Cerebellar nuclear complex (tissue), 1 donor: ENCODE measurements at places on chromosomes 11 and 22.

GRCh38 chr11:12052676-12053605, 44.5 kb upstream of the DKK3 start:
- no peak for DNase-seq

DNA sequence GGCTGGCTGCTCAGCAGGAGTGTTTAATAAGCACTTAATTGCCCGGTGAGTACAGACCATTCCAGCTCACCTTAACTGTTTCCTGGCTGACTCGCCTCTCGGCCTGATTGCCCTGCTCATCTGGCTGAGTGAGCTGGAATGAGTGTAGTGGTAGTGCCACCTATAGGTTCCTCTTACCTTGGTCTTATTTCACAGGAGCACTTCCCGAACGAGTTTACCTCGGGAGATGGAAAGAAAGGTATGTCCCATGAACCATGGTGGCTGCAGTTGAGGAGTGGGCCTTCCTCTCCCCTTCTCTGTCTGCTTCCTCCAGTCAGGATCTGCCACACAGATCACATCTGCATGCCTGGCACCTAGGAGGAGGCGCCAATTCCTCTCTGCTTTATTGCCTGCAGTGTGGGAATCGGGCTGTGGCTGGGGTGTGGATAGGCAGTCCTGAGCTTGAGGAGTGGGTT, 26.7 kb downstream of the UPB1 start:
- no peak for DNase-seq

- DNase-seq, result no peak
Observed at GRCh38 chr11:109972181-109972715, 120.9 kb upstream of the ZC3H12C start.

GRCh38 chr11:107157809-107158187, 139.5 kb upstream of the GUCY1A2 start:
- DNase-seq, result no peak

- DNase-seq, result no peak
Observed at GRCh38 chr11:55942785-55943392, 6.7 kb upstream of the OR5I1 start.

DNA sequence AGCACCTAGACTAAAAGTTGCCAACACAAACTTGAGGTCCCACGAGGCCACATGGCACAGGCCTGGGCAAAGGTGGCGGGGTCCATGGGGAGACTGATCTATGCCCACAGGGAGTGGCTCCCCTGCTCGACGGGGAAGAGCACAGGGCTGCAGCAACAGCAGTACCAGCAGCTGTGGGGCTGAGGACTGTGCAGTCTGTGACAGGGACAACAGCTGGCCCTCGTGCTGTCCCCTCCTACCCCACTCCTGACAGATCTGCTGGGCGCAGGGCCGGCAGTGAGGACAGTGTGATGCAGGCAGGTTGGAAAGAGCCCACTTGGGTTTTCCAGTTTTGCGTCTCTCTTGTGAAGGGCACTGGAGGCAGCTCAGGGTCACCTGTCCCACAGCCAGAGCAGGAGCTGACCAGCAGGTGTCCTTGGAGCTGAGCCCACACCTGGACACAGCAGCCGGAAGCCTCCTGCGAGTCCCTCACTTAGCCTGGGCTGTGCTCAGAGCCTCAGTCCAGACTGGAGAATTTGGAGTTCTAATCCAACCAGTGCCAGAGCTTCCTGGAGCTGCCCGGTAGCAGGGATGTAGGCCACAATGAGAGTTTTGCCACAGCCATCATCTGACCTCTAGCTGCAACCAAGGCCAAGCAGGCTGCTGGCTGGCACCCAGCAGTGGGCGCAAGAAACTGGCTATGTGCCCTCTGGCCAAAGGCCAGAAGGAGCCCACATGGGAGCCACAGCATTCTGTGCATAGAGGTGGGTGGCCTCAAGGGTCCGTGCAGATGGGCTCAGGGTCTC, 3.6 kb upstream of the GAS2L1 start:
- no peak for DNase-seq

GRCh38 chr11:125374398-125374797, 121.7 kb downstream of the FEZ1 start:
- no peak for DNase-seq

DNA sequence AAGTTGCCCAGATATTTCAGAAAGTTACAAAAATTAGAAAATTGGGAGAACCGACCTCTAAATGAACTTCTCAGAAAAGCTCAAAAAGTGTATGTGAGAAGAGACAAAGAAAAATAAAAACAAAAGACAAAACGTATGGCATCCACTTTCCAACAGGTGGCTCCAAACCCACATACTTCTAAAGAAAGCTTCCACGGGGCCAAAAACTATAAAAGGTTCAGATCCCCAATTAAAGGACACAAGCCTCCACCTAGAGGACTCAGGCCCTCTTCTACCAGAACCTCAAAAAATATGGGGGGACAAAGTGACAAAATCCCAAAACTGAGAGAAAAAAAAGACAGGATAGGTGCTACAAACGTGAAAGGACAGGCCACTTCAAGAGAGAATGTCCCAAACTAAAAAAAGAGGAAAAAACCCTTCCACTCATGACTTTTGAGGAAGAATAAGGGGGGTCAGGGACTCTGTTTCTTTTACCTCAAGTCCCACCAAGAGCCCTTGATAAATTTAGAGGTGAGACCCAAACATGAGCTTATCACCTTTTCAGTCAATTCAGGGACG, 8.8 kb downstream of the SCGB2A1 start:
- DNase-seq, result no peak

DNA sequence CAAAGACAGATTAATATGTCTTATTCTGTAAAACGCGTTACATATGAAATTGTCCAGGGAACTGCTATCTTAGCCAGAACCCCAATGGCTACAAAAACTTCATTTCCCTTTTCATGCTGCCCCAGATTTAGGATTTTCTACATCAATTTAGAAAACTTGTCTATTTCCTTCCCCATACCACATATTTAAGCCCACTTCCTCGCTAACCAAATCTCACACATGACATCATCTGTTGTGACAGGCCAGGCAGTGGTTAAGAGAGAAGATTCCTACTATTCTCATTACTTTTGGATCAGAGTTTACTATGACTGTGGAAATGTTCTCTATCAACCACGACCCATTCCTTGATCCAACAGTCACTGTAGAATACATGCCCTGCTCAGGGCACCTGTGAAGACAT, 15.9 kb downstream of the CCDC82 start:
- DNase-seq, result no peak

DNA sequence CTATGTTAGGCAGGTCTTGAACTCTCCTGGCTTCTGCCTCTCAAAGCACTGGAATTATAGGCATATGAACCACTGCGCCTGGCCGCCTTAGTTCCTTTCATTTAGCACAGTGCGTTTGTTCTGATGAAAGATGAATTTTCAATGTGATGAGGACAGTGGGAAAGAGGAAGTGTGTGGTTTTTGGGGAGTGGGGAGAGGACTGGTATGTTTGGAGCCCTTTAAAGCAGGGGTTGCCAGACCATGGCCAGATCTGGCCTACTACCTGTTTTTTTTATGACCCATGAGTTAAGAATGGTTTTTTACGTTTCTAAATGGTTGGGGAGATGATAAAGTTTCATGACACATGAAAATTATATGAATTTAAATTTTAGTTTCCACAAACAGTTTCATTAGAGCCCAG, 12.5 kb downstream of the ATXN10 start:
- no peak for DNase-seq

- no peak for DNase-seq
Observed at GRCh38 chr11:128653801-128654231, 40.1 kb upstream of the FLI1 start.

- DNase-seq, result no peak
Observed at GRCh38 chr22:39081016-39081415, 3.9 kb downstream of the APOBEC3G start.

DNA sequence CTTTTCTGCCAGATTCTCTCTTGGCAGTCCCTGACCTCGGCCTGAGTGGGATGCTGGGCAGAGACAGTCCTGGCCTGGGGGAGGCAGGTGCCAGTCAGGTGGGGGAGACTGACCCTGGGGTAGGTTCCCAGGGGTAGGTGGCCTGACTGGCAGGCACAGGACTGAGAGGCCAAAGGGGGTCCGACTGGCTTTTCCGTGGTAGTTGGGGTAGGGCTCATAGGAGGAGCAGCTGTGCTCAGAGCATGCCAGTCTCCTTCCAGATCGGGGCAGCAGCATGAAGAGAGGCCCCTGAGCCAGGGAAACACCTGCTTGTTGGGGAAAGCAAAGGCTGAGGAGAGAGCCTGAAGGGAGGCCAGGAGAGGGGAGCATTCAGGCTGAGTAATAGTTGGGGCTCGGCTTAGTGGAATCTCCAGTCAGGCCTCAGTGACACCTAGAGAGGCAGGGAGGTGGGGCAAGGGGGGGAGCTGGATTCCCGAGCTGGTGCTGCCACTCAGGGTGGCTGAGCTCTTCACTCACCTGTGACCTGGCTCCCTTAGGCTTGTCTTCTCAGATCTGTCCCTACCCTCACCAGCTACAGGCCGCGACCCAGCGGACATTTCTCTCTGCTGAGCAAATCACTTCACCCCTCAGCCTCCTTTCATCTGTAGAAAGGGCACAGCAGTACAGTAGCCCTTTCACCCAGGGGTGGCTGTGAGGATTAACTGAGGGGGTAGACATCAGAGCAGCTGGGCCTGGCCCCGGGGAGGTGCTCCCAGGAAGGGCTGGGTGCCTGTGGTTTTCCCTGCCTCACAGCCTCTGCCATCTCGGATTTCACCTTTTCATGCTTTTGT, 26.2 kb downstream of the MCM5 start:
- no peak for DNase-seq

GRCh38 chr11:36743039-36743438, 145.0 kb upstream of the RAG2 start:
- DNase-seq, result no peak

GRCh38 chr11:132402071-132402684, 1031.8 kb downstream of the NTM start:
- no peak for DNase-seq

DNA sequence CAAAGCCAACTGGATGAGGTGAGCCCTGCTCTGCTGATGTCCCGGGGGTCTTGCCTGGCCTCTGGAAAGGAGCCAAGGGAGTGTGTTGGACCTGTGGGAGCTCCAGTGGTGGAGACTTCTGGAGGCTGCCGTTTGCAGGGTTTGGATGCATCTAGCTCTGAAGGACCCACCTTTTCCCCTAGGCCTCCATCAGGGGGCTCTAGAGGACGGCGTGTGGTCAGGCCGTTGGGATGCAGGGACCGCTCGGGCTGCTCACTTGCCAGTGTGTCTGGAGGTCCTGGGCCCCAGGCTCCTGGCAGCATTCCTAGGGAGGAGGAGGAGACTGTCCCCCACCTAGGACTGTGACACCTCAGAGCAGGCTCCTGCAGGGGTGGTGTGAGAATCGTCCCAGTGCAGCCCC, 58.3 kb downstream of the PRDM11 start:
- no peak for DNase-seq

GRCh38 chr11:35794850-35795249, 132.3 kb downstream of the TRIM44 start:
- no peak for DNase-seq

DNA sequence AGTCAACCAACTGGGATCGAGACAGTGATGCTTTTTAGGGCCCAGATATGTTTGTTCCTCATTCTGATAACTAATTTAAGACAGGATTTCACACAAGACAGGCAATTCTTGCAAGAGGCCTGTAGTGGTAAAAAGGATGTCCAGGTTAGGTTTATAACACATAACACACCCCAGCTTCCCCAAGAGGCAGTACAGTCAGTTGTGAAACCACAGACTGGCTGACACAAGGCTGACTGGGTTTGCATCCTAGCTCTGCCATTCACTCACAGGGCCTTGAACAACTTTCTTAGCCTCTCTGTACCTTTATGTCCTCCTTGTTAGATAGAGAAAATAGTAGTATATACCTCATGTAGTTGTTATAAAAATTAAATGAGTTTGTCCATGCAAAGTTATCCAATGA, 55.0 kb upstream of the PTH start:
- DNase-seq, result no peak

DNA sequence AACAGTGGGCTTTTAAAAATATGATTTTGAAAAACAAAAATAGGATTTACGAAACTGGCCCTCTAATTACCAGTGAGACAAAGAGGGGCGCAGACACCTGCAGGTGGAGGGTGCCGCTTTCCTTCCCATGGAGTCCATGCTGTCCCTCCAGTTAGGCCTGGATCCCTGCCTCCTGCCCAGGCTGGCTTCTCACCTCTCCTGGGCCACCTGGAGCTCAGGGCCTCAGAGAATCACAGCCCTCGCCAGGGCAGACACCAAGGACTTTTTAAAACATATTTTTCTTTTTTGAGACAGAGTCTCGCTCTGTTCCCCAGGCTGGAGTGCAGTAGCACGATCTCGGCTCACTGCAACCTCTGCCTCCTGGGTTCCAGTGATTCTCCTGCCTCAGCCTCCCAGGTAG, 1437.2 kb downstream of the TBC1D22A start:
- no peak for DNase-seq

DNA sequence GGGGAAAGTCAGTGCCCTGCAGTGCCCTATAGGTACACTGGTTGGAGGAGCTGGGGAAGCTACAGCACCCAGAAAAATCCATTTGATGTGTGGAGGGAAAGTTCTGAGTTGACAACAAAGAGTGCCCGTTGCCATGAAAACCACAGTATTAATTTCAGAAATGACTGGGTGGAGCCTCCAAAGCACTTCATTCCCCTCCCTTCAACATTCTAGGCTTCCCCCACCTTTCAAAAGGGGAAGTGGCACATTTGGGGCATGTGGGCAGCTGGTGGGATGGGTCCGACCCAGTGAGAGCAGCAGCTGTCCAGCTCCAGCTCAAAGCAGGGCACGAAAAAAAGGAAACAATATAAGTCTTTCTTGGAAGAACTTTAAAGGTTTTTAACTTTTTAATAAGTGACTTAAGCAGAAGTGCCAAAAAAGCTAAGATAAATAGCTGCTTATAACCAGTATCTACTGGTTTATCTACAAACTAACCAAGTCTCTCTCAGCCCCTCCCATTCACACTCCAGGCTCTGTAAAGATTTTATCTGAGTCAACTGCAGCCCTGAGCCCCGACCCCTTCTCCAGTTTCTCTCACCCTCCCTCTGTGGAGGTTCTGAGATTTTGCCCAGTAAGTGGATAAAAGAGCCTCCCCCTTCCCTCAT, 9.0 kb upstream of the AHNAK start:
- no peak for DNase-seq

DNA sequence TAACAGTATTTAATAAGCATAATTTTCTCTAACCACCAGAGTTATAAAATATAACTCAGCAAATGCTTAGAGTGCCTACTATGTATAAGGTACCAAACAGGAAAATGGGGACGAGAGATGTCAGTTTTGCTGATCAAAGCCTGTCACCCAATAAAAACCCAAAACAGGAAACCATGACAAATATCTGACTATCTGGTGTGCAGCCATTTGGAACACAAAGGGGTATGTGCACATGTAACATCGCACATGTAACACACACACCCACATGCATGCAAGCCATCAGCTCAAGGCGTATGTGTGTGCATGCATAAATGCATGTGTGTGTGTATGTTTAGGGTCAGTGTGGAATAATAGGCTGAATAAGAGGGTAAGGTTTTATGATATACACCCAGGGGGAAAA, 64.2 kb downstream of the PRR5L start:
- DNase-seq, result no peak

- no peak for DNase-seq
Observed at GRCh38 chr22:36612458-36612857, 83.5 kb upstream of the EIF3D start.

GRCh38 chr22:38412435-38413084, 42.4 kb downstream of the KCNJ4 start:
- no peak for DNase-seq

- DNase-seq, result no peak
Observed at GRCh38 chr11:2096919-2097301, 42.3 kb downstream of the IGF2 start.

GRCh38 chr11:492427-493226, 14.4 kb downstream of the RNH1 start:
- no peak for DNase-seq

GRCh38 chr11:19879307-19880087, 166.9 kb downstream of the NAV2 start:
- DNase-seq, result peak; percentile 76

GRCh38 chr11:21861314-21861713, 331.6 kb upstream of the ANO5 start:
- DNase-seq, result no peak
